Urinary bladder (tissue), 4 donors: ENCODE measurements at places on chromosomes 6 and 20. TPM values are rescaled to one million over a fixed set of nuclear protein-coding genes. Genes with fewer than 3 reads are reported as not detected.

DNA sequence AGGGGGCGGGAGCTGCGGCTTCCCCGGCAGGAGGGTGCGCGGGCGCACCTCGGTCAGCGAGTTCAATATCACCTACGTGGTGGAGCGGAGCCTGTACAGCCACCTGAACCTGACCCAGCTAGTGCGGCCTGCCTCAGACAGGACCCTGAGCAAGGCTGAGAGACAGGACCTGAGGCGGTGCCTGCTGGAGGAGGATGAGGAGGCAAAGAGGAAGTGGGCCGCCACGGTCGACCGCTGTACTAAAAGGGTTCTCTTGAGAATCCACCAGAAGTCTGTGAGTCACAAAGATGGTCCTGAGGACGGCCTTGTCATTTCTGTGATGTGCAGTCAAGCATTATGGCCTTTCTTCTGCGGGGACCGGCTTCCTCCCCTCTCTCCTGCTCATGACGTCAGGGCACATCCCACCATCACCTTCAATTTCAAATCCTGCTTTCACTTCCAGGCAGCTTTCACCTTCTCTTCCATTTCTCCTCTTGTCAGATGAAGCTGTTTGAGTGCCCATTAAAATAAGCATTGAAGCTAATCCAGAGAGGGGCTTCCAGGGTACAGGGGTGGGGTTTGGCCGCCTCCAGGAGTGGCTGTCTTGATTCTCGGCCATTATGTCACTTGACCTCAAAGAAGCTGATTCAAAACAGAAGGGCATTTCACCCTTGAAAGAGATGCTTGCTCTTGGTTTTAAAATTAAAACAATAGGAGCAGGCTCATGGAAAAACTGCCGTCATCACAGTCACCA, 177.6 kb downstream of the SASH1 start:
- no peak for DNase-seq

DNA sequence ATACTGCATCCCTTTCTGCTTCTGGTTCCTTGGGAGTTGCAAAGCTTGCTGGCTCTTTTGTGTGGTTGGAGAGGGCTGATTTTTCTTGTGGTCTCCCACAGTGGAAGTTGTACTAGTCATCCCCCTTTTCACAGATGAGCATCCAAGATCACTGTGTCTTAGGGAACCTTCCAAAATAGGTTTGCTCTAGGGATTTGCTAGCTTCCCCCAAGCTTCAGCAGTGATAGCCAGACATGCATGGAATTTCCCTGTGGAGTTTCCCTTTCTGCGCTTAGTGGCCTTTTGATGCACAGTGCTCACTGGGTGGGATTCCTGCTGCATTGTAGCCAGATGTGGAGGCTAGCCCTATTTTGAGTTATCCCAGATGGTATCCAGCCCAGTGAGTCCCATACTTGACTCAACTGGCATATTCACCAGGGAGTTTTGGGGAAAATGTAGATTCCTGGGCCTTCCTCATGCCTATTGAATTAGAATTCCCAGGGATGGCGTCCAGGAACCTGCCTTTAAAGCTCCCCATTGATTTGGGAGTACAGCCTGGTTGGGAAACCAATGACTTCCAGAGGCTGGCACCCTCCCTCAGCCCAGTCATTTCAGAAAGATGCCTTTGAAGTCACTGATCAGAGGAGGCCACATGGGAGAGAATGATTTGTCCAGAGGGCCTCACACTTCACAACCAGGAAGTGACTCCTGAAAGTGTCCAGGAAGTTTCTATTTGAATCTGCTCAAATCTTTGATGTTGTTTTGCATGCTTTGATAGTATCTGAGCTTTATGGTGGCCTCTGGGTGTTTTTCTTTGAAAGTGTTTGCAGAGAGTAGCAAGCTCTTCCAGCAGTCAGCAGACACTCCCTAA, 25.9 kb downstream of the PPARD start:
- DNase-seq, result no peak

Gene GCNT2
- polyA plus RNA-seq, result 1.5 TPM

Gene TAAR9
- not detected for polyA plus RNA-seq

Gene CABLES2
- 5.7 TPM for polyA plus RNA-seq

GRCh38 chr6:62371453-62372210, 85.6 kb upstream of the KHDRBS2 start:
- DNase-seq, result no peak

Gene GCM1
- not detected for polyA plus RNA-seq

DNA sequence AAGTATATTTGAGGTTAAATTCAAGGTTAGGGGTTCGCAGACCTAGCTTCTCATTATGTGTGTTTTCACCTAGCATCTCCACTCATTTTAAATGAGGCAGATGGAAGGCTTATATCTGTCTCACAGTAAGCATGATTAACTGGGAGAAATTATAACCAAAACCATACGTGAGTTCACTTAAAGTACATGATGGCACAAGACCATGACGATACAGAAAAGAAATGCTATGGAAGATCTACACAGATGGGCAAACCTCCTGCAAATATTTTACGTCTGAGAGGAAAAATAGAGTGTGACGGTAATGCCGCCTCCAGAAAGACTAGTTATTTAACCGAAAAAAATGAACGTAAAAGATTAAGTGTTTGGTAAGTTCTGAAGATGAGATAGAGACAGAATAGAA, 337.8 kb downstream of the FARS2 start:
- DNase-seq, result no peak

Gene HLA-B
- polyA plus RNA-seq, result 1,074 TPM

Gene SLC24A3
- polyA plus RNA-seq, result 20.5 TPM

GRCh38 chr6:147662646-147663045, 154.2 kb downstream of the SAMD5 start:
- DNase-seq, result no peak

GRCh38 chr6:77462359-77463307, 658 bp downstream of the HTR1B start:
- DNase-seq, result no peak

- no peak for DNase-seq
These were observed 136.5 kb upstream of the PRND start for GRCh38 chr20:4585104-4585753.
